ENCODE measurements at places on chromosomes 16 and 17.

DNA sequence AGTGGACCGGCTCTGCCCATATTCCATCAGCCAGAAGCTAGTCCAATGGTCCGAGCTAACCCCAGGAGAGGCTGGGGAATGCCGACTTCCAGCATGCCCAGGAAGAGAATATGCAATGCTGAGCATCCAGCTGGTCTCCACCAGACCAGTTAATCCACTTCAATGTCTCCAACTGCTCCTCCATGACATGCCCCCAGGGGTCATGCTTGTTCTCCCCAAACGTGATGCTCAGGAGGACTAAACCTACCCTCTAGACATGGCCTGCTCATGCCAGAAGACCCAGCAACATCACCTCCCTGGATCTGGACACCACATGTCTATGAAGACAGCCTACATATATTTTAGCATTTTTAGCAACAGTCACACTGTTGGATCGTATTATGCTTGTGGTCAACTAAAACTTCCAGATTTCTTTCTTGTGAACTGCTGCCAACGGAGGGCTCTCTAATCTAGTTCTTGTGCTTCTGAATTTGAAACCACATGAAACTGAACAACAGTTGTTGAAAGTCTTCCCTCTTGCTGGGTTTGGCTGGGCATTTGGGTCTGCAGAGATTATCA is 245.1 kb downstream of the SOX9 start:
- no peak for DNase-seq

DNA sequence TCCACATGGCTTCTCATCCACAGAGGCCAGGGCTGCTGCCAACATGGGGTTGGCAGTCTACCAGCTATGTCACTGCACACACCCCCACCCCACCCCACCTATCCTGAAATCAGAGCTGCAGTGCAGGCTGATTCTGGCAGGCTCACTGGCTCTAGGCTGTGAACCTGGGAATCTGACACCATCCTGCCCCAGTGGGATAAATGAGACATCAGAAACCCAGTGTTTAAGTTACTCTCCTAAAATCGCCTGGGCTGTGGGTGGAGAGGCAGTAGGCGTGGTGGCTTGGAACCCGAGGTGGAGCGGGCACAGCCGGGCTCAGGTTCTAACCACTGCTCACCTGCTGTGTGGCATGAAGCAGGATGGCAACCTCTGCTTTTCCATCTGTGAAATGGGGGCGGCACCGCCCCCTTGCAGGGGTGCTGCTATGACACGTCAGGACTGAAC is 5.6 kb downstream of the SLC38A8 start:
- no peak for DNase-seq

DNA sequence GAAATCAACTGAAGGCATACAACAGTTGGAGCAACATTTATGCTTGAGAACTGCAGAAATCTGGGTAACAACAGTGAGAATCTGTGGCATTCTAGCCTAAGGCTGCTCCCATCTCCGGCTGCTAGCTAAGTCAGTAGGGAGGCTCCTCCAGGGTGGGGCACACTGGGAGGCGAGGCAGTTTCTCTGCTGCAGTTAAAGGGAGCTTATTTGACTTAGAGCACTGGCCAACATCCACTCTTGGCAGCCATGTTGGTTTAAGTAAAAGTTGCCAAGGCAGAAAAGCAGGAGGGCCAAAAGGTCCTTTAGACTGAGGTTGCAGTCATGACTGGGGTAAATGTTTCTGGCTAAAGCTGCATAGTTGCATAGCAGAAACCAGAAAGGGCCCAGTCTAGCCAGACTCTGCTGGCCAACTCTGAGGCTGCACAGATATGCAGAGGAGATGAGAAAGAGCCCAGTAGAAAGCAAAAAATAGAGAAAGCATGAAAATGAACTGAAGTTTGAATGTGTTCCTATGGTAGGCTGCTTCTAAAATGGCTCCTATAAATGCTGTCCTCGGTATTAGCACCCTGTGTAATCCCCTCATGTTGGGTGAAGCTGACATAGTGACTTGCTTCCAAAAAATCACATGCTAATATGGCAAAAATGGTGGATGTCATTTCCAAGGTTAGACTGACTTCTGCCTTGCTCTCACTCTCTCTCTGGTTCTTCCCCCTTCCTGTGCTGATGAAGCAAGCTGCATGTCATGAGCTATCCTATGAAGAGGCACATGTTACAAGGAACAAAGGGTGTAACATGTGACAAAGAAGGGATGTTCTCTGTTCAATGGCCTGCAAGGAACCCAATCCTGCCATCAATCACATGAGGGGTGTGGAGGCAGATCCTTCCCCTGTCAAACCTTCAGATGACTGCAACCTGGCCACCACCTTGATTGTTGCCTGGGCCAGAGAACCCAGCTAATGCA is 3.7 kb upstream of the C16orf78 start:
- DNase-seq: no peak

GRCh38 chr17:74964988-74965622 is 7.5 kb downstream of the HID1 start:
- DNase-seq: no peak
